NCI-H1694 treated with DMSO at 0.1 percent for 48 hours (cell line): ENCODE measurements at places on chromosomes 11 and 22.

- DNase-seq = no peak
Measured at GRCh38 chr22:23915290-23915689, 21.1 kb downstream of the MIF start.

GRCh38 chr11:10594407-10594806 is 25.9 kb upstream of the LYVE1 start:
- no peak for DNase-seq

- no peak for DNase-seq
Measured at GRCh38 chr11:111514216-111515031, at the start of gene HOATZ. TSS of gene HOATZ (plus strand) at chr11:111514778. CDS start at chr11:111514785, 7 bp downstream.

DNA sequence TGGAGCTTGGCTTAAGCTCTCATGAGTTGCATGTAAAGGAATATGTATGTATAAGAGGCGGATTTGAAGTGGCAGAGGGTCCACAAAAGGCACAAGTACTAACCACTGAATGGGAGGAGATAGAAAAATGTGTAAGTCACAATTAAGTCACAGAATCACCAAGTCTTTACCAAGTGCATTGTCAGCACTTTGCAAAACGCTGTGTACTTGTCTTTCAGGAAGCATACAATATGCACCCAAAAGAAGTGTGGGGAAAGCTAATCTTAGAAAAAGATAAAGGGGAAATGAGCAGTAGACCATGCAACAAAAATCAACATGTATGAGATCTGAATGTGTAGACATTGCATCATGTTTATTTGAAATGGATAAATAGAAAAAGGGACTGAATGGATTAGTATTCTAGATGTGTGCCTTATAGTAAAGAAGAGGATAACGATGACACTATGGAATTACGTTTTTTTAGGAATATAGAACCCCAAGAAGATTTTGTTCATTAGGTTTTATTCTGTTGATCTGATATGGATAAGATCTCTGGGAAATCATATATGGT is 4.5 kb downstream of the CNTF start:
- no peak for DNase-seq

DNA sequence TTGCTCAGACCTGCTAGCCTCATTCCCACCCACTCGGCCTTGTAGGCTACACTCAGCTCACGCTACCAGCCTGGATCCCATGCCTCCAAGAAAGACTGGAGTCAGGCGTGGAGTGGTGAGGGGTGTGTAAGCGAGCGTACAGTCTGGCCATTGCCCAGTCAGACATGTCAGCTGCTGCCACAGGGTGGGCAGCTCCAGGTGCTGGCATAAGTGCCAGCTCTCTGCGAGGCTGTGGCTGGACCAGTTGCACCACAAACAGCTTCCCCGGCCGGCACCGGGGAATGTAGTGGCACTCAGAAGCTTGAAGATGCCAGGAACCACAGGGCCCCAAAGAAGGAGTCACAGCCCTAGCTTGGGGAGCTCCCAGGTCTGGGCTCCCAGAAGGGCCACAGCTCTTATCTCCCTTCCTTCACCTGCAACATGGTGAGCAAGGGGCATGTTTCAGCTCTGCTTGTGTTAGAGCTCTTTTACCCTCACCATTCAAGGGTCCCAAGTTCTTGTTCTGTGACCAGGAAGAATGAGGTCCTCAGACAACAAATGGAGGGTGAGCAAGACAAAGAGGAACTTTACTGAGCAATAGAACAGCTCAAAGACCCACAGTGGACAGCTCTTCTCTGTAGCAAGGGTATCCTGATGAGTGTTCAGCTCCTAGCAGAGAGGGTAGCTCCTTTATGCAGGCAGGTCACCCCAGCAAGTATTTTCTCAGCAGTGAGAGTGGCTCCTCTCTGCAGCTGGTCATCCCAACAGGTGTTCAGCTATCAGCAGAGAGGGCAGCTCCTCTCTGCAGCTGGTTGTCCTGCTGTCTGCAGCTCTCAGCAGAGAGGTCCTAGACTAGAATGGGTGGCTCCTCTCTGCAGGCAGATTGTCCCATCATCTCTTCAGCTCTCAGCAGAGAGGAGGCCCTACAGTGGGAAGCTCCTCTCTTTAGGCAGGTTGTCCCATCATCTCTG is 6.0 kb downstream of the SBF2 start:
- DNase-seq = no peak

DNA sequence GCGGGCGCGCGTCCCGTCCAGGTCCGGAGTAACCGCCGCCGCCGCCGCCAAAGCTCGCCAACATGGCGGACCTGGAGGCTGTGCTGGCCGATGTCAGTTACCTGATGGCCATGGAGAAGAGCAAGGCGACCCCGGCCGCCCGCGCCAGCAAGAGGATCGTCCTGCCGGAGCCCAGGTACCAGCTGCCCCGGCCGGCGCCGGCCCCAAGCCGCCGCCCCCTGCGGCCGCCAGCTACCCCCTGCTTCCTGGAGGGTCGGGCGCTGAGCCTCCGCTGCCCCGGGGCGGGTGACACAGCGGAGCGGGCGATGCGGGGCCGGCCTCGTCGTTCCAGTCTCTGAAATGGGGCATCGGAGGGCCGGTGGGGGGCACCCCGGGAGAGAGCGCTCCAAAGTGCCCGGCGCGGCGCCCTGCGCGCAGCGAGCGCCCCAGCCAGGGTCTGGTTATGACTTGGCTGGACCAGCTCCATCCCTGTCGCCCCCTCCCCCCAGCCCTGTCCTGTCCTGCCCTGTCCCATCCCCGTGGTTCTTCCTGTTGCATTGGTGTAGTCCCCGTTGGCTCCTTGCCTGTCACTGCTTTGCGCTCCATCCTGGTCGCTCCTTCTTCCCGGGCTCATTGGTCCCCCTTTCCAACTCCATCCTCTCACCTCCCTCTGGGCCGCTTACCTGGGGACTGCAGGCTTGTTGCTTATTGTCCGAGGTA is 653 bp downstream of the GRK3 start:
- DNase-seq = no peak

DNA sequence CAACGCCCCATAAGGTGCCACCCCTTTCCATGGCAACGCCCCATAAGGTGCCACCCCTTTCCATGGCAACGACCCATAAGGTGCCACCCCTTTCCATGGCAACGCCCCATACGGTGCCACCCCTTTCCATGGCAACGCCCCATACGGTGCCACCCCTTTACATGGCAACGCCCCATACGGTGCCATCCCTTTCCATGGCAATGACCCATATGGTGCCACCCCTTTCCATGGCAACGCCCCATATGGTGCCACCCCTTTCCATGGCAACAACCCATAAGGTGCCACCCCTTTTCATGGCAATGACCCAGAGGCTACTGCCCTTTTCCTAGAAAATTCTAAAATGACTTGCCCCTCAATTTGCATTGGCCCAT is 72.1 kb downstream of the BRD1 start:
- no peak for DNase-seq
